ENCODE measurements at places on chromosomes 7 and 10.

DNA sequence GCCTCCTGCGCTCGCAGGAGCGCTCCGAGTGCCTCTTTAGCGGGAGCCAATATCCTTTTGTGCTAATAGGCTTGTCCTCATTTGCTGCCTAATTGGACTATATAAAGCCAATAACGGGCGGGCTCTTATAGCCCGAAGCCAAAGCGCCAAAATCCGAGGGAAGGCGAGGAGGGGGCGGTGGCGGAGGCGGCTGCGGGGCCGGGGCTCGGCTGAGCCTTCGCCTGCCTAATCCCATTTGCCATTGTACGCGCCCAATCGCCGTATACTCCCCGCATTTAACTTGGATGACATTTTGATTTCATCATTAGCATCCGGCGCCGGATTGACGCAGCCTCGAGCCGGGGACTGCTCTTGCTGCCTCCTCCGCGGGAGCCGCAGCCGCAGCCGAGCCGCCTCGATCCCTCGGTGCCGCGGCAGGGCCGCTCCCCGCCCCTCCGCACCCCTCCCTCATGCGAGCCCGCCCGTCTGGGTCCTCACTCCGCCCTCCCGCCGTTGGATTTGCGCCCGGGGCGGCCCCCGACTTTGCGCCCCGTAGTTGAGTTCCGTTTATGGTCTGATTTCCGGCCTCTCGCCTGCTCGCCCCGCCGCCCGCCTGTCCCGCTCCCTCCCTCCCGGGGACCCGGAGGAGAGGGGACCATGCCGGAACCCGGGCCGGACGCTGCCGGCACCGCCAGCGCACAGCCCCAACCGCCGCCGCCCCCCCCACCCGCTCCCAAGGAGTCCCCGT lies at the start of gene HMX3:
Gene HMX3, plus strand, starts transcription at position 556 of the 727 bp plus-strand sequence. Its CDS starts 81 bp downstream, at position 637.
- peak; percentile 49 for DNase-seq

GRCh38 chr7:149764481-149765398 lies 8.6 kb downstream of the ZNF467 start:
- DNase-seq = no peak

DNA sequence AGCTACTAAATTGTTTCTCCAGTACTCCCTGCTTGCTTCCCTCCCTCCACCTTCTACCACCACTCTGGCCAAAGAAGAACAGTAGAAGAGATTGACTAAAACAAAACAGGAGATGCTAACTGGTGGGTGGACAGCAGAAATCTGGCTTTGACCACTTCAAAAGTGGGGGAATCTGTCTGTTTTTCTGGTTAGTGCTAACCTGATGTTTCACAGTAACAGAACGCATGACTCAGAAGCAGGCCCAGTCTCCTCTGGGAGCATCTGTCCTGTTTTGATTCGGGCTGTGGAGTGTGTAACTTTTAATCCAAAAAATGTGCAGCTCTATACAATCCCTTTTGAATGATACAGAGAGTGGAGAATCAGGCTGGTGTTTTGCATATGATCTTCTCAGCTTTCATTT lies 32.7 kb upstream of the ZNF438 start:
- no peak for DNase-seq

DNA sequence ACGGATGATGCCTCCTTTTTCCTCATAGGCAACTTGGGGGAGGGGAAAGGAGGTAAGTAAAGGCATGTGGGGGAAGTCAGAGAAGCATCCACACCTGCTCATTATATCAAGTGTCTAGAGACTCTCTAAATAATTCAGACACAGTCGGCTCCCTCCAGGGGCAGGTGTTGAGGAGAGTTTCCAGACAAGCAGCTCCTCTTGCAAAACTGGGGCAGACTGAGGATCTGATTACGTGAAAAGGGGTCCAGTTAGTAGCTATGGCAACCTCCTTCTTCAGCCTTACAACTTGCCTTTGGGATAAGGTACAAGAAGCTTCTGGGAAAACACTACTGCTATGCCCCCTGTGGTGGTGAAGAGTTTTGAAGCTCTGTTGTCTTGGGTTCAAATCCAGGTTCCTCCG lies 39.0 kb upstream of the SORBS1 start:
- DNase-seq = no peak

- DNase-seq = peak; percentile 95
Measured at GRCh38 chr10:5447611-5448071, 35.3 kb downstream of the NET1 start.

DNA sequence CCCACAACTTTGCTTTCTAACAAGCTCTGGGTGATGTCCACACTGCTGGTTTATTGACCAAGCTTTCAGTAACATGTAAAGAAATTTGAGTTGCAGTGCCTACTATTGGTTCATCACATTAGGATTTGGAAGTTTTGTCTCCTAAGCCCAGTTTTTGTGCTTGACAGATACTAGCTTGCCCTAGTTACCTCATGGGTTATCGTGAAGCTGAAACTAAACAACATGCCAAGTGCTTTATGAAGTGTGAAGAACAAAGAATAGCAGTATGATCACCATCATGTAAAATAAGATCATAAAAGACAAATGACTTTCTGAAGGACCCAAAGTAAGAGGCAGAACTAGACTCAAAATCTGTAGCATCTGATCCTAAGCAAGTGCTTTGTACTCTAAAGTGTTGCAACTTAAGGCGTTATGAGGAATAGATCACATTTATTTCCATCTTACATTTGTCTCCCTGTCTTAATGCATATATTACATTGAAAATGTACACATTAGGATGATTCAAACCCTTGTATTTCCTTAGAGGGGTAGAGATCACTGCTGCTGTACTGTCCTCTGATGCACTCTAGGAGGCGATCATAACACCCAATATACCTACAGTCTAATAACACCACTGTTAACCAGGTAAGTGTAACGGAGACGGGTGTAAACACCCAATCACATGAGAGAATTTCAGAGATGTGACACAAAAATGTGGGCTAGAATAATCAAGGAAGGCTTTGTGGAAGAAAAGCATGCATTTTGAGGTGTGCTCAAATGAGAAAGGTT lies 71.3 kb downstream of the NRCAM start:
- no peak for DNase-seq

GRCh38 chr7:157276731-157277562 lies 59.9 kb upstream of the DNAJB6 start:
- DNase-seq = no peak

- DNase-seq = no peak
Measured at GRCh38 chr10:123996302-123996701, 97.1 kb downstream of the CHST15 start.

GRCh38 chr10:22816298-22816653 lies 101.9 kb upstream of the PIP4K2A start:
- DNase-seq = no peak

DNA sequence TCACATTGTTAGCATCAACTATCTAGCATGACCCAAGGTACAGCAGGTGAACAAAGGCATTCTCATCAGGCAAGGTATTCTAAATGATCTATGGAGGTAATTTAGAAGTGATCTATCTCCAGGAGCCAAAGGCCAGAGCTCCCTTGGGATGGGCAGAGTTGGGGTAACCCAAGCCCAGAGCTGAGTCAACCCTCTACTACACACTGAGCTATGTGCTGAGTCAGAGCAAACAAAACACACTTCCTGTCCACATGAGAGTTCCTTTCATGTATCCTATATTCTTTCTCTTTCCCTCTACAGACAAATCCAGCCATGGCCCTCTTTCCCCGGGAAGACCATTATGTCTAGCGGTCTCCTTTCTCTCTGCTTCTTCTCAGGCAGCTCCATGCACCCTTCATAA lies 68.2 kb upstream of the AGK start:
- DNase-seq = no peak

GRCh38 chr10:83769281-83769820 lies 370.0 kb upstream of the GHITM start:
- no peak for DNase-seq

DNA sequence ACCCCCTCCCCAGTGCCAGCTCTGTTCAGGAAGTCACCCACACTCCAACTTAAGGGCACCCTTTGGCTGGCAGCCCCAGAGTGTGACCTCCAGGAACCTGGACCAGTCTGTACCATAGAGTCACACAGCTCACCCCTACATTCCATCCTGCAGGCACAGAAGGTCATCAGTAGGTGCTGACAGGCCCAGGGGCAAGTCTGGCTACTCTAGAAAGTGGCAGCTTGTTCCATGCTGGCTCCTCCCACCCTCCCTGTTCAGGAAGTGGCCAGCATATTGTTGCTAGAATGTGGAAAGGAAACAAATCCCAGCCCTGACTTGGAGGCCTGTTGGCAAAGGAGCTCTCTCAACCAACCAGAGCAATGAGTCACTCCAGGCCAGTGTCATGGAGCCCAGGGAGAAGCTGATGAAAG lies 3.2 kb upstream of the NCOA4 start:
- DNase-seq = no peak

- DNase-seq = no peak
Measured at GRCh38 chr10:108241166-108241565, 1076.7 kb upstream of the SORCS1 start.

DNA sequence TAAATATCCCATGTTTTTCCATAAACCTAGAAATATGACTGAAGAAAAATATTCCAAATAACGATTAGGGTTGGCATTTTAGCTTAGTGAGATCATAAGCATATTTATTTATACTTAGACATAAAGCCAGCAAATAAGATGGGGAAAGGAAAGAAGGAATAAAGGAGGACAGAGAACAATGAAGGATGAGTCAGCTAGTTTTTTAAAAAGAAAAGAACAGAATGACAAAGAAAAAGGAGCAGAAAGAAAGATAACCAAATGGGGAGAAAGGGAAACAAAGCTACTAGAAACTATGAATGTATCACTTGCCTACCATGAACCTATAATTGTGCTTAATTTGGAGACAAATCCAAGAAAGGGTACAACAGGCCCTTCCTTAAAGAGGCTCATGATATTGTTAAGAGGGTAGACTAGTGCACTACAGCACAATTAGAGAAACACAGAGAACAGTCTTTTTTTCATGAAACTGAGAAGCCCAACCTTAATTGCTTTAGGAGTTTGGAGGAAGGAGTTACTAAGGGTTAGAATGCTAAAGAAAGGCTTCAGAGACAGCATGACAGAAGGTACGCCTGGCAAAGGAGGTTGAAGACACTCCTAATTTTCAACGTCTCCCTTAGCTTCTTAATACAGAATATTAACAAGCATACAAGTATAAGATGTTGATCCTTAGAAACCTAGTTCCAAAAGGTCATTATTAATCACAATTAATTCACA lies 23.9 kb downstream of the HERPUD2 start:
- no peak for DNase-seq

DNA sequence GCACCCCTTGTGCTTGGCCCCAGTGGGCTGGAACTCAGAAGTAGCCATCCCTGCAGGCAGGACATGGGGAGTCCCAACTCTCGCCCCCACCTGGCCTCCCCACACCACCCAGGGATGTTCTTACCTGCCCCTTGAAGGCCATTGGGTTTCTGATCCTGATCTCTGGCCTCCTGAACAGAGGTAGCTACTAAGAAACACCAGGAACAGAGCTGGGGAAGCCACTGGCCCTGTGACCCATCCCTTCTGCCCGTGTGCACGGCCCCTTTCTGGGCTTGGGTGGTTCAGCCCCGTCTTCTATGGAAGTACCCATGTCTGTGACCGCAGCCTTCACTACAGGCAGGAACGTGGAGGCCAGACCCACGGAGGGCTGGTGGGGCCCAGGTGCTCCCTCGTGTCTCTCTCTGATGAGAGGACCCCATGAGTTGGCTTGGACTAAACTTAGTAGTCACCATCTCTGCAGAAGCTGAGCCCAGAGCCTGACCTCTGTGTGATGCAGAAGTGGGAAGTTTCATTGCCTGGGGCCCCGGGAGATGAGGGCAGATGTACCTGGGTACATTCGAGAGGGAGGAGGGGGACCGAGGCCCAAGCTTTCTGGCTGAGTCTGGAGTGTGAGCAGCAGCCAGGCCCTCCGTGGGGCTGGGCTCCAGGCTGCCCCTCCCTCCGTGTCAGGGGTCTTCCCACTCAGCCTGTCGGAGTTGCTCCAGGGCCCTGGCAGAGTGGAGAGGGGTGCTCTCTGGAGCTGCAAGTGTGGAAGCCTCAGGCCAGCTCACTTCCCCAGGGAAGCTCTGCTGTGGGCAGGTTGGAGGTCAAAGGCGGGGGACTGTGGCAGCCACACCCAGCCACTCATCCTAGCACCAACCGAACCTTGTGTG lies 81.0 kb downstream of the MKI67 start:
- no peak for DNase-seq
